ENCODE measurements at places on chromosomes 12 and 14.

DNA sequence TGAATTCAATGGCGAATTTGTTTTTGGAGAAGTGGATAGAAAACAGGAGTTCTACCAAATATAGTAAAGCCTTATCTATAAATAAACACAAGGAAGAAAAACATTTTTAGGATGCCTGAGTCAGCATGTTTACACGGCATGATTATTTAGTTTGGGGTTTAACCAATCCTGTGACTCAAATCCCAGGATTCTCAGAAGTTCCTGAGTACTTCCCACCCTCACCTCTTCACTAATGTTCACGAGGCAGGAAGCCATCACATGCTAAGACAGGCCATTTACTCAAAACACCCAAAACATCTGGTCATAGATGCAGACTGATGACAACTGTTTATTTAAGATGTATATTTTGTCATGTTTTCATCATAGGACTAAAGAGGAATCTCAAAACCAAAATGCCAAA, 3.4 kb upstream of the GLRX5 start:
- no peak for DNase-seq

GRCh38 chr14:91420686-91421085, 3.1 kb upstream of the CCDC88C start:
- DNase-seq, result no peak

DNA sequence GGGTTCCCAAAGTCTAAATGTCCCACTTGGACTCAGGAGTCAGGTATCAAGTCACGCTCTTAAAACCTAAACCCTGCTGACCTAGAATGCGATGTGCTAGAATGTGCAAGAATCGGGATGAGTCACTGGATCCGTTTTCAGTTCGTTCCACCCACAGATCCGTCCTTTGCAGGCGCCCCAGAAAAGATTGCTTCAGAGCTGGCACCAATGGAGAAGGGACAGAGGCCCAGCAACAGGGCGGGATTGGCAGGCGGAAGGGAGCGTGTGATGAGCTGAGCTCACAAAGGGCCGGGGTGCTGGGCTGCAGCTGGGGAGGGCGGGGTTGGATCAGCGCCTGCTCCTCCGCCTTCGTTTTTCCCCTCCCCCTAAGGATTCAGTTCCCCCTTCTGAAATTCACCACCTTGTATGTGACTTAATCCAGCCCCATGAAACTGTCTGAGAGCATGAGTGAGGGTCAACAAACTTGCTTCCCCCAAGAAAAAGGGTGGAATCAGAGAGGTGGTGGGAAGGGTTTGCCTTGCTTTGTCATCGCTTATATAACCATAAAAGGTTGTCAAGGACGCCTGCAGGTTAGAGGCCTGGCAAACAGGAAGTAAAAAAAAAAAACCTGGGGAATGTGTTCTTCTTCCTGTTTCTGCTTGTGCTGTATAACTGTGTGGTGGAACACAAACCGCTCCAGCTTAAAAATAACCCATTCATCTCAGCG, 2.8 kb upstream of the UBC start:
- DNase-seq, result peak; percentile 99

- no peak for DNase-seq
Measured at GRCh38 chr12:132490422-132491137, 629 bp downstream of the FBRSL1 start.

DNA sequence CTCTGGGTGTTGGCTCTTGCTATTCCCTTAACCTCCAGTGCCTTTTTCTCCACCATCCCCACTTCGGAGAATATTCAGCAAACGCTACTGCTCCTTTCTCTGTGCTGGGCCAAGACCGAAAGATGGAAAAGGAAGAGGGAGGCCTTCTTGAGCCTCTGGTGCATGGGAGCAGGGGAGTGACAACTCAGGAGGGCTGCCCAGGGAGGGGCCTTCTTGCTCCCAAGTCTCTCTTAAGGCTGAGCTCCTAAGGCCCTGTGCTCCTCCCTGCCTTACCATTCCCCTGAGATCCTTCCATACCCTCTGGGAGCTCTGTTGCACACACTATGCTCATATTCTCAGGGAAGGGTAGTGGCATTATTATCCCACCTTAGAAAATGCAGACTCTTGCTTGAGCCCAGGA, 34.9 kb downstream of the SH2B3 start:
- no peak for DNase-seq

- no peak for DNase-seq
Measured at GRCh38 chr12:15979096-15980092, 68.3 kb downstream of the DERA start.

- DNase-seq, result no peak
Measured at GRCh38 chr12:131133015-131133905, 179.6 kb downstream of the ADGRD1 start.

DNA sequence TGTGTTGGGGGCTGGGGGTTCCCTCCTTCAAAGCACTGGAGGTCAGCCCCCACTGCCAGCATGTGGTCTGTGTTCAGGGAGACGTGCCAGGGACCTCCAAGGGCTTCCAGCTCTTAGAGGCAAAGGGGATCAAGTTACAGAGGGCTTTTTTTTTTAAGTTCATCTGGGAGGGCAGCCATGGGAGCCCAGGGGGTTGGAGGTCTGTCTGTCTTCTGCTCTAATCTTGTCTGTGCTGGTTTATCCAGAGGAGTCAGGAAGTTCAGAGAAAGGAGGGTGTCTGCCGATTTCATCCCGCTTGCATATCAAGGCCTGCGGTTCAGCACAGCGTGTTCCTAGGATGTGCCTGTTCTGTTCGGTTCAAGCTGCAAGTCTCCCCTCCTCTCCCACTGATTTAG, 72.2 kb downstream of the TMEM132C start:
- DNase-seq, result no peak

GRCh38 chr14:71122866-71123565, 215.8 kb downstream of the PCNX1 start:
- no peak for DNase-seq

- no peak for DNase-seq
Measured at GRCh38 chr14:90381999-90382451, 14.8 kb upstream of the CALM1 start.

- peak; percentile 55 for DNase-seq
Measured at GRCh38 chr12:570921-571794, 92.1 kb downstream of the NINJ2 start.

GRCh38 chr12:111408686-111409402, 3.1 kb downstream of the SH2B3 start:
- DNase-seq, result no peak

DNA sequence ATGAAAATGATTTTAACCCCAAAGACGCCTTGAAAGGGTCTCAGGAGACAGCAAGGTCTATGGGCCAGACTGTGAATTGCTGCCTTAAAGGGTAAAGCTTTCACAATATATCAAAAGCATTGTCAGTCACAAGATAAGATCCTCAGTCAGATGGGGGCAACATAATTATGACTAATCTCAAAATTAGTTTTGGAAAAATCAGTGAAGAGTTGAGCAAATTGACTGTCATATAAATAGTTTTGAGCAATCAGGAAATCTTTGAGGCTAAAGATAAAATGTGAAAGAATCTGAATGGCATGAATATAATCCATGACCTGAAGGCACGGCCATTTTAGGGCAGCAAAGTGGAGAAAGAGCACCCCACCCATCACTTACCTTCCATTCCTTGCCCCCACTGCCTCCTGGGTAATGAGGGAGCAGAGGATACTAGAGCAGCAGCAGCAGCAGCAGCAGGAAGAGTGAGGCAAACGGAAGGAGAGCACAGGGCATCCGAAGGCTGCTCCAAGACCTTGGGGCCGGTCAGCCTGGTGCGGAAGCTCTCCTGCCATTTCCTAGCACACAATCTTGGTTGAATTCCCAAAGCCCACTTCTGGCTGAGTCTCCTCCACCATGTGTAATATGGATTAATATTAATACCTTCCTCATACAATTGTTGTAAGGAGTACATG, 7.0 kb downstream of the STON2 start:
- DNase-seq, result no peak

- DNase-seq, result no peak
Measured at GRCh38 chr12:50110762-50111351, 1.2 kb upstream of the COX14 start.

- no peak for DNase-seq
Measured at GRCh38 chr12:115811929-115812328, 465.6 kb downstream of the MED13L start.

GRCh38 chr12:112907415-112908157, 824 bp downstream of the OAS1 start:
- no peak for DNase-seq

- no peak for DNase-seq
Measured at GRCh38 chr14:104320611-104321086, 182.3 kb downstream of the KIF26A start.

GRCh38 chr14:51963286-51963685, 26.1 kb upstream of the RTRAF start:
- peak; percentile 55 for DNase-seq

- no peak for DNase-seq
Measured at GRCh38 chr12:72031066-72031465, 92.4 kb downstream of the TPH2 start.

GRCh38 chr12:5871741-5872140, 73.3 kb downstream of the ANO2 start:
- no peak for DNase-seq

GRCh38 chr12:116443821-116444589, 115.2 kb upstream of the MAP1LC3B2 start:
- DNase-seq, result no peak

DNA sequence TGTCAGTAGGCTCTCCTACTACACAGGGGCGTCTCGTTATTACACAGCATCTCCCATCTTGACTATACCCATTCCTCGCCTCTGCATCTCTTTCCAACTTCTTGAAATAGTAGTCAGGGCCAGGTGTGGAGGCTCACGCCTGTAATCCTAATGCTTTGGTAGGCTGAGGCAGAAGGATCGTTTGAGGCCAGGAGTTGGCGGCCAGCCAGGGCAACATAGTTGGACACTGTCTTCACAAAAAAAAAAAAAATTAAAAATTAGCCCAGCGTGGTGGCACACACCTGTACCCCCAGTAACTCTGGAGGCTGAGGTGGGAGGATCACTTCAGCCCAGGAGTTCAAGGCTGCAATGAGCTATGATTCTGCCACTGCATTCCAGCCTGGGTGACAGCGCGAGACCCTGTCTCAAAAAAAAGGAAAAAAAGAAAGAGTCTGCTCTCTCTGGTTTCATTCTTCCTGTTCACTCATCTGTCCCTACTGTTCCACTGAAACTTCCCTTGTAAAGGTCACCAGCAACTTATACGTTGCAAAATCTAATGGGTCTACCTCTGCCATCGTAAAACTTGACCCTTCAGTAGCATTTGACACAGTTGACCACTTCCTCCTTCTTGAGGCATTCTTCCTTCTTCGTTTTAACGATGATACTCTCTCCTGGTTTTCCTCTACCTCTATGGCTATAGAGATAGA, 41.0 kb upstream of the PTGR2 start:
- DNase-seq, result no peak

- no peak for DNase-seq
Measured at GRCh38 chr12:12999271-12999958, 650 bp downstream of the HEBP1 start.

DNA sequence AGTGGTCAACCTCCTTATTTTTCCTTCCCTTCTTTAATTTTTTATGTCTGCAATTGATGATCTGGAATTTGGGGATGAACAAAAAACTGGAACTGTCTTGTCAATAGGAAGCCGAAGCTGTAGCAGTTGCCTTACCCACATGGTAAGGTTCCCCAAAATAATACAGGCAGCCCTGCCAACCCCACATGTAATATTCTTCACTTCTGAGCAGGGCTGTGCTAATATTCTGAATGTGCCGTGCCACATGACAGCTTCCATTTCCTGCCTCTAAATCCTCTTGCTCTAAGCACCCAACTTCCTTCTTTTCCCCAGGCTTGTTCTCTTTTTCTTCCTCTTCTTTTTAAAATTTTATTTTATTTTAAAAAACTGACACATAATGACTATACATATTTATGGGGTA, 39.6 kb downstream of the GPATCH2L start:
- peak; percentile 8 for DNase-seq

DNA sequence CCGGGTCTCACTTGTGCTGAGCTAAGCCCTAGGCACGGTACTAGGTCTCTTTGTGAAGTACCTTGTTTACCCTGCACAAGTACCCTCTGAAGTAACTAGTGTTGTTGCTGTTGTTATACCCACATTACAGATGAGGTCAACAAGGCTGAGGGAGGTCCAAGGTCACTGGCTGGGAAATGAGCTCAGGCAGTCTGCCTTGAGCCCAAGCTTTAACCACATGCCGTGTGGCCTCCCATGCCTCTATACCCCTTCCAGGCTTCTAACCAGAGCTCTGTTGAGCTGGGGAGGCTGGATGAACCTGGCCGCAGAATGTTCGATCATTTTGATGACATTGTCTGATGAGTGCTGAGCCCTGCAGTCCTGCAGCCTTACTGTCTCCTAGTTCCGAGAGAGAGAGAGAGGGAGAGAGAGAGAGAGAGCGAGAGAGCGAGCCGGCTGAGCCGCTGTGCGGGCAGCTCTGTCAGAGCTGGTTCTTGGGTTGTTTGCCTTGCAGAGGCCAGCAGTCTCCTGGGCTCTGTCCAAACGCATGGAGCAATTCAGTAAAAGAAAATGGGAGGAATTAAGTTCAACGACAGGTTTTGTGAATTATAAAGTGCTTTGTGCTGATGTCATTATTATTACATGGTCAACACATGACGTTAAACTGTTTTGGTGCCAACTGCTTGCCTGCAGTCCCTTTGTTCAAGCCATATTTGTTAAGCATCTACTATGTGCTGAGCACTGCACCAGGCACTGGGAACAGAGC, 13.1 kb downstream of the JDP2 start:
- DNase-seq, result no peak

- DNase-seq, result no peak
Measured at GRCh38 chr14:104938436-104938835, 13.8 kb downstream of the PLD4 start.

DNA sequence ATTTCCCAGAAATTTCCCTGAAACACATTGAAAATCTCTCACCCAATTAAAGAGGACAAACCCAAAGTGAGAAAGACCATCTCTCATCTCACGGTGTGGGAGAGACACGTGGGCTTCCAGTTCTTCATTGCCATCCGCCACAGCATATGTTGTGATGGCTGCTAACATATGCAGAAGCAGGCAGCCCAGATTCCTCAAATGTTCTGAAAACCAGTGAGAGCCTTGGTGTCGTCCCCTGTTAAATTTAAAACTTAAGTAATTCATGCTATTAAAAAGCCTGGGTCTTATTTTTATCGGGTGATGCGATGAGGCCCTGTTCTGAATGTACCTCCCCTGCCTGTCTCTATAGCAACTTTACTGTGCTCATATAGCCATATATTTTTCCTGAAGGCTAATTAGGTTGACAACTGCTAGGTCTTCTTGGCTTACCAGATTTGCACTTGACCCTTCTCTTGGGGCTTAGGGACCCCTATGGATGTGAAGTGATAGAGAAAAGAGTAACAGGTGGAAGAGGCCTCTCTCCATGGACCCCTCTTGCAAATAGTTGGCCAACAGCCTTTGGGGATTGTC, 2.8 kb upstream of the FGF6 start:
- DNase-seq, result no peak

DNA sequence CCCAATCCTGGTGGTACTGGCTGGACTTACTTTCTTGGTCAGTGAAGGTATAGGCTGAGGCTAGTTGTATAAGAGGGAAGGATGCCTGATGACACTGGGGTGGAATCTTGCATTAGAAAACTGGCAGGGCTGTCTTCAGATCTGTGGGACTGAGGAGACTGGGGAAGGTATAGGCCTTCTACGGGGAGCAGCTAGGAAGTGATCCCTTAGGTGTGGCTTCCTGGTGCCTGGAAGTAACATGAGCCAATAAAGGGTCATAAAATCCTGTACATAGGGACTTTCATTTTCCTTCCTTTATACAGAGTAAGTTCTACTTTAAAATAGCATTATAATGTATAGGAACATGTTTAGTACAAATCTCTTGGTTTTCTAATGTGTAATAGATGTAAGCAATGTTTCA, 716.8 kb downstream of the LRFN5 start:
- no peak for DNase-seq
